ENCODE measurements at places on chromosomes 16 and 17.

DNA sequence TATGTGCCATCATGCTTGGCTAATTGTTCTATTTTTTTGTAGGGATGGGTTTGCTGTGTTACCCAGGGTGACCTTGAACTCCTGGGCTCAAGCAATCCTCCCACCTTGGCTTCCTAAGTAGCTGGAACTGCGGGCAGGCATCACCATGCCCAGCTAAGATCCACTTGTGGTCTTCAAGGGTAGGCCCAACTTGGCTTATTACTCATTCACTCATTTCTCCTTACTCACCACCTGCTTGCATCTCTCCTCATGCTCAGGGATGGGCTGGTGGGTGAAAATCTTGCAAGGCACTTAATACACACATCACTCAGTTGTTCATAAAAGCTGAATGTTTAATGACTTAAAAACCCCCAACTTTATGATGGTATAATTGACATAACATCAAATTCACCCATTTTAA lies 207.8 kb downstream of the SHISA9 start:
- no peak for DNase-seq

GRCh38 chr17:40328386-40328766 lies 19.4 kb downstream of the RARA start:
- no peak for DNase-seq

DNA sequence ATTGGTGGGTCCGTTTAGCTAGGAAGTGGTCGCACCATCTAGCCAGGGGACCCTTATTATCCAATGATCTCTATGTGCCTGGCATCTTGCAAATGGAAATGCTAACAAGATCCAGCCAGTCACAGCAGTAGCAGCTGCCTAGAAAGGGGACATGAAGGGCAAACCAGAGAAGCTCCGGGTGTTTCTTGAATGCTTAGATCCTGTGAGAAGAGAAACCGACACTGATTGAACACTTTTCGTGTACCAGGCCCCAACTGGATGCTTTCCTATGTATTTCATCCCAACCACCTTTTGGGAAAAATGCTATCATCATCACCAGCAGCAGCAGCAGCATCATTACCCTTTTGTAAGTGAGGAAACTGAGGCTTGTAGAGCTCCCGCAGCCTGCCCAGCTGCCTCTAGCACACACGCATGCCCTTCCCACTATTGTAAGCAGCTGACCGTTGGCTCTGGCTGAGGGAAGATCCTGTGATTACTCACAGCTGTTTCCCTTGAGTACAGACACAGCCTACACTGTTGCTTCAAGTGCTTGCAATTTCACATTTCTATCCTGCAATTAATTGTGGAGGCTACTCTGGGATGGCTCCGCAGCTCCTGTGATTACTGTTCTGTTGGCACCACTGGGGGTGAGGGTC lies 180.7 kb upstream of the CACNG5 start:
- DNase-seq, result no peak

GRCh38 chr16:86428729-86429517 lies 81.4 kb upstream of the FOXF1 start:
- DNase-seq, result no peak

Measured in GM13977 (cell line).